Daoy (cell line): ENCODE measurements at places on chromosomes 1 and 21.

DNA sequence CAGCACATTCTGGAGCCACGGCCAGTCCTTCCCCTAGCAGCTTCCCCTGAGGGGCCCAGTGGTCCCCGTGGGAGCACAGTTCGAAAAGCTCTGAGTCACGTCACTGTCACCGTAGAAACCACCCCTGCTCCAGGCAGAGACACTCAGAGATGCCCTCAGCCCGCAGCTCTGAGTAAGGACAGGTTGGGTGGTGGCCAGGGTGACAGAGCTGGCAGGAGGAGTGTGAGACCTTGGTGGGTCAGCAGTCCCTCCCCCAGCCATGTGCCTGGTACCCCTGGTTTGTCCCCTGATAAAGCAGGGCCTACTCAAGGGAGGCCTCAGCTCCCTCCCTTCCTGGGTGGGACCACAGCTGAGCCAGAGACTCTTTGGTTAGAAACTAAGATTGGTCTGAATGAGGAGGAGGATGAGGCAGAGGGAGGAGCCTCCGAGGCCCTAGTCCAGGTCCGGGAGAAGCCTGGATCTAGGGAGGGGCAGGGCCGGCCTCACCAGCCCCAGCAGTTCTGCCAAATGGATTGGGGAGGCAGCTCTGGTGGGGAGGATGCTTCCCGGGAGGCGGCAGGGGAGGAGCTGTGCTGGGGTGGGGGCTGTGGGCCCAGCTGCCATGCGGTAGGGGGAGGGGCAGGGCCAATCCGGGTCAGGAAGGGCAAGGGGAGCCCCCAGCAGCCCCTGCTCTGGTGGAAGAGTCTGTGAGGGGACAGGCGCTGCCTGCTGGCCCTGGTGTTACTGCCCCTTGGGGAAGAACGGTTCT, 55.2 kb downstream of the SLC9A1 start:
- peak; percentile 86 for DNase-seq

- peak; percentile 59 for DNase-seq
These were observed 202.2 kb upstream of the KIAA0040 start for GRCh38 chr1:175394739-175395138.

GRCh38 chr21:33802481-33802880, 113.1 kb downstream of the ATP5PO start:
- DNase-seq, result no peak

DNA sequence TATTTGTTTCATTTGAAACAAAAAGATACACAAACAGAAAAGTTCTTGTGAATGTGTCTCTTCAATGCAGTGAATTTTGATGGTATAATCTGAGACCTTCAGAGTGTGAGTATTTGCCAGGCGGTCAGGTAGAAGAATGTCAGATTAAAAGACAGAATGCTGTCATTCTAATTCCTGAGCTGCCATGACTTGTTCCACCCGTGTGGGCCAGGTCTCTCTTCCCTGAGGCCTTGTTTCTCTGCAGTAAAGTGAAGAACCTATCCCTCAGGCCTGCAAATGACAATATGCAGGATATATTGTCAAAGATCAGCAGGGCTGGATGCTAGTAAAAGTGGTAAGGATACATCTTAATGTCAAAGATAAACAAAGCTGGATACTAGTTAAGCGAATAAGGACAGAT, 111.4 kb downstream of the ZP4 start:
- DNase-seq, result no peak

DNA sequence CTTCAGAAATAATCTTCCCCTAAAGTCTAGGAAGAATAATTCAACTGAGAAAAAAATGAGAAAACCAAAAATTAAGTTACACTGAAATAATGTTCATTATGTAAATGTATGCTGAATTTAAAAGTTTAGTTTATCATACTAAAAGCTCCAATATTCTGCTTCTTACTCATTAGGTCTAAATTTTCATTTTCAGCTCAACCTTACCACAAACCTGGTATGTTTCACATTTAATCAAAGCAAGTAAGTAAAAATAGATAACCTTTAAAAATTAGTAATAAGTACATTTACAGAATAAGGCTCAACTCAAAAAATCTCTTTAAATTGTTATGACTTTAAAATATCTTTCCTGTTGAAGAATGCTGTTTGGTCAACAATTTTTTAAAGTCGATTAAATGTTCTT, 15.0 kb downstream of the BTG3 start:
- DNase-seq, result no peak

DNA sequence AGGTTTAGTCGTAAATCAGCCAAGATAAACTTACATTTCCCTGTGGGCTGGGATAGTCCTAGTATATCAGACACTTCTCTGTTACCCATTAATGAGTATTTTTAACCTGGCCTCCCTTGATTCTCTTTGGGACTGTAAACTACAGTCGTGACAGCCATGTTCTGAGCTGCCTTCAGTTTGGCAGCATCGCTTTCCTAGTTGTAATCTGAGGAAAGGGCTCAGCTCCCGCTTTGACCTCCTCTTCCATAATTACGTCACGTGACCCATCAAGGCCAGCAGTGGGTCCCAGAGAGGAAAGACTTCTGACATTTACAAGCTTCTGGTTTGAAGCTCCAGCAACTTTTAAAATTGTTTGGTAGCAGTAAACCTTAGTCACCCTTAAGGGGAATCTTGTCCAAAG, 34.6 kb upstream of the MTR start:
- DNase-seq, result no peak

- DNase-seq, result no peak
These were observed 51.9 kb upstream of the SYNC start for GRCh38 chr1:32754317-32755097.

- DNase-seq, result no peak
These were observed 79.2 kb downstream of the AJAP1 start for GRCh38 chr1:4733446-4734177.

DNA sequence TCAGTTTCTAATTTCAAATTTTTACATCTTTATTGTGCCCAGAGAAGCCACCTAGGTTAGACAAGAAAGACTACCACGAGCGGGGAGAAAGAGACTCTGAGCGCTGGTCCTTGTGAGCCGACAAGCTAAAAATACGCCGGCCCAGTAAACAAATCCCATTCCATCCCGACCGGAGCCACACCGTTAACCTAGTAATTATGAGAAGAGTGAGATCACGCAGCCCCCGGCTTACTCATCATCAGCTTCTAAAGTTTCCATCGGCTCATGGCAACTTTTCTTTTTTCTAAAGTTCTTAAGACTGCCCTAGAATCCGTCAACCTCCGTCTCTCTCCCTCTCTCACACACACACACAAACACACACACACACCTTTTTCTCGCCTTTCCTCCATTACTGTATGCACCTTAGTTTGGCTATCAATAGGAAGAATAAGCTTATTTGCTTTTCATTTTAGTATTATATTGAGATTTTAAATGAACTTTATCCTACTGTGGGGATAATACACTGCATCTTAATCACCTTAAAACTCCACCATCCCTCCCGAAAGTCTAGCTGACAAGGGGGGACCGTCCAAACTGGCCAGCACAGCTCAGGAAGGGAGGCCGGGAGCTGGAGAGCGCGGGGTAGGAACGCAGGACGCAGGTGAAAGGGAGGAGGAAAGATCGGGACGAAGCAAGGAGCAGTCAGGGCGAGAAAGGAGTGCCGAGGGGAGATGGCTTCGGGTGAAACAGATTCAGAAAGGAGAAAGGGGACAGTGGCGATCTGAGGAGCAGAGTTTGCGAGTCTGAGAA, 728 bp downstream of the OTUD7B start:
- DNase-seq, result peak; percentile 88

GRCh38 chr1:38690790-38691449, 168.7 kb downstream of the RRAGC start:
- DNase-seq, result no peak

GRCh38 chr1:94284476-94284875, 47.1 kb upstream of the ARHGAP29 start:
- peak; percentile 45 for DNase-seq
